A549 (cell line): ENCODE measurements at places on chromosomes 6 and 20.

- DNase-seq: no peak
Measured at GRCh38 chr6:6390849-6391602, 70.6 kb upstream of the F13A1 start.

- no peak for DNase-seq
Measured at GRCh38 chr6:43972179-43972912, 154.9 kb downstream of the MRPL14 start.

DNA sequence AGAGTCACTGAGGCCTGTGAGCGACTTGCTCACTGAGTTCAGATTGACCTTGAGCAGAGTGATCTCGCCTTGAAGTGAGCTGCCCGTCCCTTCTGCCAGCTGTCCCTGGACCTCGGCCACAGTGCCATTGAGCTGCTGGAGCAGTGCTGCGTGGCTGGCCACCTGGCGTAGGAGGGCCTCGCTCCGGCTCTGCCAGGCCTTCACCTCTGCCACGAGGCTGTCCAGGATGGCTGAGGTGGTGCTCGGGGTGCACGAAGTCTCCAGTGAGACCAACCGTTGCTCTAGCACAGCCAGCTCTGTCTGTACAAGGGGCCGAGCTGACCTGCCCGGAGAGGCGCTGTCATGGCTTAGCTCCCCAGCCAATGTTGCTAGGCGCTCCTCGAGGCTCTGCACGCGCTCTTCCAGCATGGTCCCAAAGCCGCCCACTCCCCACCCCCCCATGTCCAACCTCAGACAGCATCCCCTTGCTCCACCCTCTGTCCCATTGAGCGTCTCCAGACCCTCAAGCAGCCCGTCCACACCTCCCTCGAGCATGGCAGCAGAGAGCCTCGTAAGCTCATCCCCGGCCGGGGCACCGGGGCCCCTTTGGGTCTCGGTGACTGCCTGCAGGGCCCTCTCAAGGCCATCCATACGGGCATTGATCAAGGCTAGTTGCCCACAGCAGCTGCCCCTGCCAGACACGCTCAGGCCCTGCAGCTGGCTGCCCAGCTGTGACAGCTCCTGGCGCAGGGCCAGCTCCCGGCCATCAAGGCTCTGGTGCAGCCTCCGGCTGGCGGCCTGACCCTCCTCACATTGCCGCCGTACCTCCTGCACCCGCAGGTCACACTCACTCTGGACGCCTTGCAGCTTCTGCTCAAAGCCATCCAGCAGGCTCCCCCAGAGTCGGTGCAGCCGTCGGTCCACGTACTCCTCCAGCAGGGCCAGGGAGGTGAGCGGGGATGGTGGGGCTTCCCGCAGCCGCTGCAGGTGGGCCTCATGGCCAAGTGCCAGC, 4.6 kb downstream of the EMILIN3 start:
- DNase-seq: no peak

DNA sequence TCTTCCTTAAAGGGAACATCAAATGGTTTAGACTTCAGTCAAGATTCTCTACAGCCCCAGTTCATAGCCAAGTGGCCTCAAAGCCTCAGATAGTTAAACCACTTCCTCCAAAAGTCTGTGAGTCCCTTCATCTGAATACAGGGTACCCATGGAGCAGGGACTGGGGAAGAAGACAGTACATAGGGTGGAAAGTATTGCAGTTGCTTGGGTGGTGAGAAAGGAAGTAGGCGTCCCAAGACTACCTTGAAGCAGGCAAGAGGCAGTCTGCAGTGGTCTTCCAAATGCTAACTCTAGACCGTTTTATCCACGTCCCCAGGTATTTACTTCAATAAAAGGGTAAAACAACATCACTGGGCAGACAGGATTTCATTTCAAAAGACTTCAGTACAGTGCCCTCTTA, 2.0 kb downstream of the FYN start:
- no peak for DNase-seq

DNA sequence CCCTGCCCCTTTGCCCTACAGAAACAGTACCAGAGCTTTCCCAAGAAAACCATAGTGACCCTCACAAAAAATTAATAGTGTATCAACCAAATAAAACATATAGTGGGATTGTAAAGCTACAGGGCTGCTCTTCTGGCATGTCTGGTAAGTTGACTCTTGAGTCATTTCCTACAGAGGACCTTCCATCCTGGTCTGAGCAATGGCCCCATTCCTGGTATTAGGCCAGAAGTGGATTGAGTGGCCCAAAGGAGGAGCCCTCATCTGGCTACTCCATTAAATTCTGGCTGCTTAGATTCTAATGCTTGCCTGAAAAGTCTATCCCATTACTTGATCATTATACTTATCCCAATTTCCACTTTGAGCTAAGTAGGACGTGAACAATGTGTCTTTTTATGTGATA, 150.9 kb upstream of the HMGN3 start:
- no peak for DNase-seq

- DNase-seq: no peak
Measured at GRCh38 chr6:128479048-128479666, 41.2 kb downstream of the PTPRK start.

DNA sequence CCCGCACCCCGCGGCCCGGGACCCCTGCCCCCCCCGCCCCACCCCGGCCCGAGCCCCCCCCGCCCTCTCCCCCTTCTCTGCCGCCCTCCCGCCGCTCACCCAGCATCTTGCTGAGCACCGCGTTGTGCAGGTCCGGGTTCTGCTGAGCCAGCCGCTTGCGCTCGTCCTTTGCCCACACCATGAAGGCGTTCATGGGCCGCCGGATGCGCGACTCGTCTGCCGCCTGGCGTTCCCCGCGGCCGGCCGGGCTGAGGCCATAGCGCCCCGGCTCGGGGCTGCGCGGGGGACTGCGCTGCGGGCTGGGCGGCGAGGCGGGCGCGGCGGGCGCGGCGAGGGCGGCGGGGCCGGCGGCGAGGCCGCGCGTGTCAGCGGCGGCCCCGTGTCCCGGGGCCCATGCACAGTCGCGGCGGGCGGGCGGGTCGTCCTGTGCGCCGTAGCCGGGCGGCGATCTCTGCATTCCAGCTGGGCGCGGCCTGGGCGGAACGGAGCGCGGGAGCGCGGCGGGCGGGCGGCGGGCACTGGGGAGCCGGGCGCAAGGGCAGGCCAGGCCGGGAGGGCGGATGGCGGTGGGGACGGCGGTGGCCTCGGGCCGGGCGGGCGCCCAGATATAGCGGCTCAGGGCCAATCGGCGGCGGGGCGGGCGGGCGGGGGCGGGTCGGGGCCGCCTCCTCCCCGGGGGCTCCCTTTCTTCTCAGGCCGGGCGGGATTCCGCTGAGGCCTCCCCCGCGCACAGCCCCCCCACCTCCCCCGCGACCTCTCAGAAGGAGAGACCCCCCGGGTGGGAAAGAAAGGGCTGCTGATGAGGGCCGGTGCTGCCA, at the start of gene SOX18:
TSS of gene SOX18 (minus strand) at position 580 of the 818 bp plus-strand sequence. CDS start at position 457, 123 bp downstream.
- DNase-seq: no peak

DNA sequence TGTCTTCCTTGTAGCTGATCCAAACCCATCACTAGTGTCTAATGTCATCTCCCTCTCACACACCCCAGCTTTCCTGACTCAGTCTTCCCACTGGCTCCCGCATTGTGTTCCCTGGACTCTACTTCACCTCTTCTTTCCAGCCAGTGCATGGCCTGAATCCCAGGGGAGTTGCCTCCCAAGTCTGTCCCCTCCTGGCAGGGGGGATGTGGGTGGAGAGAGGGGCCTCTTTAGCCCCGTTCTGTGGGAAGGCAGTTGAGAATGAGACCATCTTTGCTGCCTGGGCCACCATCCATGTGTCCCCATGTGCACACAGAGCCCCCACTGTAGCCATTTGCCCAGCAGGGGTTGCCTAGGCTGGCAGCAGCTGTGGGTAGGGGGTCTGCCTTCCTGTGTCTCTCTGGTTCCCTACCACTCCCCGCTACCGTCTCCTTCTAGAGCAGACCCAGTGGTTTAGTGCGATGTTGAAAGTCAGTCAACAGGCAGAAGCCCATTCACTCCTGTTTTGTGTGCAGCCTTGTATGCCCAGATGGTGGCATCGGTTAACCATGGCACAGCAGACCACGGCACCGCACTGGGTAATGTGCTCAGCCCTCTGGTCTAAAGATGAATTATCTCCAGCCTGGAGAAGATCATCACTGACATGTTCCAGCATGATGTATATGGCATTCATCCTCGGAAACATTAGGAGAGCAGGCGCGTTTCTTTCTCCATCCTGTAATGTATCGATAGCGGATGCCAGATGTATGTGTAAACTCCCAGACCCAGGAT, 178.8 kb upstream of the SNX9 start:
- peak; percentile 25 for DNase-seq

DNA sequence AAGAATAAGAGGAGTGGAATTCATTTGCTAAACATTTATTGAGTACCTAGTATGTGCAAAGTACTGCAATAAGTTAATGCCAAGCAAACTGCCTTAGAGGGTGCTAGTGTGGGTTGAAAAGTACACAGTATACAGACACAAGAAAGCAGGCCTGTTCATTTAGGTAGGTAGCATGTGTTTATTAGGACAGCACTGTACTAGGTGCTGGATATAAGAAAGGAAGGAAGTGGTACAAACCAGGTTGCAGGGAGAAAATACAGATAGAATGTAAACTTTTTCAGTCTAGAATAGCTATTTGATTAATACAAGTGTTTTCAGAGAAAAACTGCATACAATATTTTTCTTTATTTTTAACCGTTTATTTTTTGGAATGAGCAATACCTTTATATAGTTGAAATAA, 68.1 kb downstream of the PHF20 start:
- no peak for DNase-seq

GRCh38 chr6:25842526-25842925, 10.7 kb upstream of the SLC17A1 start:
- DNase-seq: no peak

DNA sequence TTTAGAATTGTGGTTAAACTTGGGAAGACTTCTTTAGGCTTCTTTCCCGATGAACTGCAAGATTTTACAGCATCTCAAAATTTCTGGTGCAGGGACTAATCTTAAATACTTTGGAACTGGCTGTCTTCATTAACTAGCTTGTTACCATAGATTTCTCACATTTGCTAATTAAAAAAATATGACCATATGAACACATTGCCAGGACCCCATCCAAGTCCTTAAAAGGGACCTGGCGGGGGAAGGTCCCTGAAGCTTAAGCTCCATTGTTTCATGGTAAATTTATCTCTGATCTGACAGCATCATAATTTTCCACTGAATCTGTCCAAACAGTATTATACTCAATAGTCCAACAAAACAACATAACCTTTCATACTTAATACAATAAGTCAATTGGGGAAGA, 517.8 kb upstream of the FLRT3 start:
- DNase-seq: no peak

- DNase-seq: no peak
Measured at GRCh38 chr20:62739067-62739466, 30.4 kb downstream of the NTSR1 start.

- no peak for DNase-seq
Measured at GRCh38 chr6:149852881-149853280, 11.3 kb downstream of the LRP11 start.

GRCh38 chr6:168093071-168093505, 14.1 kb upstream of the FRMD1 start:
- no peak for DNase-seq

DNA sequence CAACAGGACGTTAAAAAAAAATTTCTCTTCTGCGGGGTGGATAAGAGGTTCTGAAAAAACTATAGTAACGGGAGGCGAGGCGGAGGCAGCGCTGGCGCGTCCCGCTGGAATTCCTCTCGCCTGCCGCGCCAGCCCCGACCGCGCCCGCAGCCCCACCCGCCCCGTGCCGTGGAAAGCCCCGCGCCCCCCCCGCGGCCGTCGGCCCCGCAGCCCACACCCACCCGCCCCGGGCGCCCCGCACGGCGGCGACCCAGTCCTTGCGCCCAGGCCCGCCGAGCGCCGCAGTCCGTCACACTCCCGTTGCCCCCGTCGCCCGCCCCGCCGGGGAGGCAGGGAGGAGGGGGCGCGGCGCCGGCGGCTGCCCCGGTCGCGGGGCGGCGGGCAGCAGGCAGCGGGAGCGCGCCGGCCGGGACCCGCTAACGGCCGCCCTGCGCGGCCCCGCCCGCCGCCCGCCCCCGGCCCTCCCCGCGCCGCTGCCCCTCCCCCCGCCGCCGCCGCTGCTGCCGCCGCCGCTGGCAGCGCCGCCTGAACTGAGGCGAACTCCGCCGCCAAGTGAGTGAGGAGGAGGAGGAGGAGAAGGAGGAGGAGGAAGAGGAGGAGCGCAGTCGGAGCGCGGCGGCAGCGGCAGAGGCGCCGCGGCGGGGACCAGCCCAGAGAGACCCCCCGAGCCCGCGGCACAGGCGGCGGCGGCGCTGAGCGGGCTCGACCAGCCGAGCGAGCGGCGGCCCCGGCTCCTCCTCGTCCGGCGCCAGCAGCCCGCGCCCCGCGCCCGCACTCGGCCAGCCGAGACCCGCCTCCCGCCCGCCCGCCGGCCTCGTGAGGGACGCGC, at the start of gene QKI:
TSS of gene QKI (plus strand) at position 602 of the 829 bp plus-strand sequence. CDS start 476 bp downstream, outside the sequence.
- DNase-seq: no peak

GRCh38 chr6:73329201-73329600, 24.9 kb downstream of the DPPA5 start:
- DNase-seq: no peak

DNA sequence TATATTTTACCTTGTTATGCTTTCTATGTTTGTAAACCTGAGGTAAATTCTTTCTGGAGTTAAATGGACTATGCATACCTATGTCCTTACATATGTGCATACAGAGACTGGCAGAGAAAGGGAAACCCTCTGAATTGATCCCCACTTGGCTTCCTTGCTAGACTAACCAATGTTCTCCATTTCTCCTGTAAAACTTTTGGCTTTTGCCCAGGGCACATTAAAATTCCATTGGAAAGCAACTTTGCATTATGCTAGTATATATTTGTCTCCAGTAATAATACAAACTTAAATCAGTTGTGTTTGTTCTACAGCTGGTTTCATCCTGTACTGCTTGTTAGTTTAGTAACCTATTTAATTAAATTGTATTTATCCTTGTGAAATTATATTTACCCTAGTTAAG, 646.0 kb upstream of the MARCKS start:
- no peak for DNase-seq

- peak; percentile 35 for DNase-seq
Measured at GRCh38 chr6:82251942-82252341, 4.4 kb upstream of the IBTK start.

DNA sequence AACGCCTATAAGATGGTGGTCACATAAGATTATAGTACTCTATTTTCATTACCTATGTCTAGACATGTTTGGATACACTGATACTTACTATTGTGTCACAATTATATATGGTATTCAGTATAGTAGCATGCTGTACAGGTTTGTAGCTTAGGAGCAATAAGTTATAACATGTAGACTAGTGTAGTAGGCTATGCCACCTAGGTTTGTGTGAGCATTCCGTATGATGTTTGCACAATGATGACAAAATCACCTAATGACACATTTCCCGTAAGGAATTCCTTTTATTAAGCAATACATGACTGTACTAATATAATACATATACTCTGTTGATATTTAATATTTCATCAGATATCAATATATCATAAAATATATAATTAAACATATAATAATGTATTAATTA, 540.7 kb downstream of the BMP2 start:
- DNase-seq: no peak
